ENCODE measurements at places on chromosomes 2 and 18.

- no peak for DNase-seq
These were observed 564.3 kb downstream of the CMPK2 start for GRCh38 chr2:6301426-6301825.

DNA sequence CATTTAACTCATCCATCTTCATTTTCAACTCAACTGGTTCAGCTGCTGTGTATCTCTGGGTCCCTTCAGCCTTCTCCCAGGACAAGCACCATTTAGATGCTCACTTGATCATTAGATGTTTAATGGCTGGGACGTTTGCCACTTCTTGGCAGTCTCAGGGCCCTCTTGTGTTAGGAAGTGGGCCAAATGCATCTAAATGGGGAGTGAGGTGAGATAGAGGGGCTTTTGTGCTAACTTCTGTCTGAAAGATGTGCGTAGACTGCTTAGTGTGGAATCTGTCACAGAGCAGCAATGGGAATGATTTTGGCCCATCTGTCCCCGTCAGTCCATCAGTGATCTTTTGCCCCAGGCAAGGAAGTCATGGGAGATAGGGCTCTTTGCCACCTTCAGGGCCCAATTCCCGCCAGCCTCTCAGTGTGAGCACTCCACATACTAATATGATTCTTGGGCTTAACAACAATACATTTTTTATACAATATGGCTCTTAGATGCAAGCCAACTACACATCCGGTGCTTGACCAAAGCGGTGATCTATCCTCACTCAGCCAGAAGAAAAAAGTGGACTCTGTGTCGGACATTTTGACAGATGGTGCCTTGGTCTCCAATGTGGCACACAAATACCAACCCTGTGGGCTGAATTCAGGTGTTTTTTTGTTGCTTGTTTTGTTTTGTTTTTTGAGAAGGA is 95.7 kb upstream of the EPC2 start:
- DNase-seq = no peak

- DNase-seq = no peak
These were observed 591 bp upstream of the LDLRAD4 start for GRCh38 chr18:13217971-13218367.

DNA sequence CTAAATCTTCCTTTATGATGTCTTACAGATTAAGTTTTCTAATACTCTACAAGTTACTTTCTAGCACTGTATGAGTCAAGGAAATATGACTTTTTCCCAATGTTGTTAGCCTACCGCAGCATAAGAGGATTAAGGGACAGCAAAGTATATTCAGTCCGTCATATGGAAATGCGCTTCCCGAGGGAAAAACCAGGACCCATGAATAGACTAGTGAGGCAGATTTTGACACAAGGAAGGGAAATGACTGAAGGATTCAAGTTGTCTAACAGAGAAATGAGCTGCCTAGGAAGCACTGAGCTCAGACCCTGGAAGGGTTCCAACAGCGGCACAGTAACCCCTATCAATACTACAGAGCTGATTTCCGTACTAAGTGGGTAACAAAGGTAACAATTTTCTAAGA is 12.0 kb downstream of the SEPTIN10 start:
- no peak for DNase-seq

GRCh38 chr18:32386471-32386870 is 84.2 kb downstream of the GAREM1 start:
- no peak for DNase-seq

DNA sequence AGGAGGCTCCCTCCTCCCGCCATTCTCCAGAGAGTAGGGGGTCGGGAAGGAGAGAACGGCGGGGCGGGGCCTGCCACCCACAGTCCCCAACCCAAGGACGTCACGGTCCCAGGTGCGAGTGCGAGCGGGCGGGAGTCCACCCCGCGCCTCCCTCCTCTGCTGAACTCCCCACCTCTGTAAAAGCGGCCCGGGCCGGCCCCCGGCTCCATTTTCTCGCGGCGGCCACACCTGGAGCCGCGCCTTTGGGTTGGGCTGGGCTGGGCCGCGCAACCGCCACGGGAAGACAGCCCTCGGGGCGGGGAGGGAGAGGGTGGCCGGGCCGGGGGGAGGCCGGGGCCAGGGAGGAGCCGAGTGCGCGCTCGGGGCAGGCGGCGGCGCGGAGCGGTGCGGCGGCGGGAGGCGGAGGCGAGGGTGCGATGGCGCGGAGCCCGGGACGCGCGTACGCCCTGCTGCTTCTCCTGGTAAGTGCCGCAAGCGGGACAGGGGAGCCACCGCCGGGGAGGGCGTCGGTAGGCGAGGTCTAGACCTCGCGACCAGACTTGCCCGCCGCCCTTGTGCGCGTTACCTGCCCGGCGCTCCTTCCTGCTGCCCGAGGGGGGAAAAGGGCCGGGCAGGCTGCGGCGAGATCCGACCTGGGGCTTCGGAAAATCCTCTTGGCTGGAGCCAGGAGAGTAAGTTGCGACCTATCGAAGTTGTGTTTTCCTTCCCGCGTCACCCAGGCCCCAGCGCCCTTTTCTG is at the start of gene DSG2:
Gene DSG2 (plus strand): TSS at position 342 of the 738 bp plus-strand sequence. CDS start 75 bp downstream, at position 417.
- no peak for DNase-seq

GRCh38 chr2:169933124-169933711 is 106.0 kb downstream of the UBR3 start:
- no peak for DNase-seq
